Activated T-helper 1 cell treated with anti-CD3 and anti-CD28 coated beads, Interleukin-2, amount 50 U/mL, for 16 hours (primary cell): ENCODE measurements at places on chromosomes 2 and 18.

GRCh38 chr2:185640588-185640987, 98.0 kb upstream of the FSIP2 start:
- no peak for DNase-seq

DNA sequence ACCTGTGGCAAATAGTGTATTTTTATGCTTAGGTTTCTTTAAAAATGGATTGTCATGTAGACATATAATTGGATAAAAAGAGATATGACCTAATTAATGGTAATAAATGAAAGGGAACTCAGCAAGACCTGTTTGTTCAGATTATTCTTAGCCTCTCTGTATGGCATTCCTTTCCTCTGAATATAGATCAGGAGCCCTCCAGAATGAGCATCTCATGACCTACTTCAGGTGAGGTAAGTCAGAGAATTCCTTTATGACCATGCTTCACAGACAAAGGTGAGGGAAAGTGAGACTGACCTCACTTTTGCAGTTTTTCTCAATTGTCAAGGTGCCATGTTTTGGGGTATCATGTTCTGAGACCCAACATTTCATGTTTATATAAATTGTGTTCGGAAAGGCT, 1744.3 kb upstream of the PIK3C3 start:
- no peak for DNase-seq

DNA sequence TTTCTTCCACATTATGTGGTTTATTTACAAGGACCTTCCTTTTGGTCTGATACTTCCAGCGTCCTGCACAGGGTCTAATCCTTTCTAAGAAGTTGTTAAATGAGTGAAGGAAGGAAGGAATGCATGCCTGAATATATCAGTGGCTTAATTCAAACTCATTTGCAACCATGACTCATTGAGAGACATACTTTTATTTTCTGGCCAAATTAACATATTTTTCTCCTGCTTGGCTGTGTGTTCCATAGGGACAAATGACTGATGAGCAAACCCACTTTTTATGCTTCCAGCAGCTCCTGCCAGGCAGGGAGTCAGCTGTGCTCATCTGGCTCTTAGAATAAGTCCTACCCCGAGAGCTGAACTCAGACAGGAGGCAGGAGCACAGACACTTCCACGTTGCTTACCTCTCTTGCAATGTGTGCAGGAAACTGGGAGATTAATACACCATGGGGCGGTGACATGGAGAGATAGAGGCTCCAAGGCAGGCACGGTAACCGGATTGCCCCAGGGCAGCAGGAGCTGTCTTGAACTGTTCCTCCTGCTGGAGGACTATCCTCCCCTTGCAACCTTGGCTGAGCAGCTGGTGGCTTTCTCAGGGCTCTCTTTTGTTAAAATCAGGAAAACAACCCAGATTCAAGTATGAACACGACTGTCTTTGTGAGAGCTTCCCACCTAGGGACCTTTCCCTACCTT, 667.5 kb upstream of the HS6ST1 start:
- DNase-seq, result no peak

DNA sequence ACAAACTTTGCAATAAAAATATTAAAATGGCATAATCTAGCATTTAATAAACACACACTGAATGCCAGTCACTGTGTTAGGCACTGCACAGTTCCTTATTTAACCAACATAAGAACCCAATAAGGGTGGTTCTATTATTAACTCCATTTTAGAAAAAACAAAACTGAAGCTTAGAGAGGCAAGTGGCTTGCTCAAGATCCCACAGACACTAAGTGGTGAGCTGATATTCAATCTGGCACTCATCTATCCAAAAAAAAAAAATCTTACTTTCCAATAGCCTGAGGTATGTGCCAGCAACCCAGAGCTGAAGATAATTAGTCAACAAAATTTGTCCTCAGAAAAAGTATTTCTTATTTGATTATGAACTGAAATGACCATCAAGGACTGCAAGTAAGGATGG, 799 bp downstream of the CYTIP start:
- no peak for DNase-seq

GRCh38 chr18:69948919-69949537, 1.4 kb upstream of the CD226 start:
- no peak for DNase-seq

DNA sequence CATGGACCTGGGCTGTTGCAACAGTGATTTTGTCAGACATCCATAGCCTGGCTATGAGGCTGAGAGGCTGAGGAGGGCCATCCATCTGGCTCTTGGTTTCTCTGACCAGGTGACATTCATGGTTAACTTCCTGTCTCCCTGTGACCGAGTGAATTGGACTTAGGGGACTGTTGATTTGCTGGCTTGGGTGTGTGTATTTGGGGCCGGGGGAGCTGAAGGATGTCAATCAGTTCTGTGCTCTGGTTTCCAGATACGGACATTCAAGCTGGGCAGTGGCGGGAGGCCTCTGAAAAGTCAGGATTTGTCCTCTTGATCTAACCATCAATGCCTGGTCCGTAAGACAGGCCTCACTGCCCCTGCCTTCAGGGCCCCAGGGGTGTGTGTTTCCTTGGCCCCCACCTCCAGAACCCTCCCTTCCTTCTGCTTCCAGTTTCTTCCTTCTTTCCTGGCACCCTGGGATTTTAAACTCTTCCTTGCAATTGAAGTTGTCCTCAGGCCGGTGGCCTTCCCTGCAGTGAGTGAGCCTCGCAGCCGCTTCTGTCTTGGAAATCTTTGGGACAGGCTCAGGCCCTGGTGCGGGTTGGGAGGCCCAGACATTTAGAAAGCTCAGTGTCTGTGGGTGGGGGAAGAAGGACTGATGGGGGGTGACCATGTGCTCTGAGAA, 54.7 kb upstream of the HAAO start:
- no peak for DNase-seq

DNA sequence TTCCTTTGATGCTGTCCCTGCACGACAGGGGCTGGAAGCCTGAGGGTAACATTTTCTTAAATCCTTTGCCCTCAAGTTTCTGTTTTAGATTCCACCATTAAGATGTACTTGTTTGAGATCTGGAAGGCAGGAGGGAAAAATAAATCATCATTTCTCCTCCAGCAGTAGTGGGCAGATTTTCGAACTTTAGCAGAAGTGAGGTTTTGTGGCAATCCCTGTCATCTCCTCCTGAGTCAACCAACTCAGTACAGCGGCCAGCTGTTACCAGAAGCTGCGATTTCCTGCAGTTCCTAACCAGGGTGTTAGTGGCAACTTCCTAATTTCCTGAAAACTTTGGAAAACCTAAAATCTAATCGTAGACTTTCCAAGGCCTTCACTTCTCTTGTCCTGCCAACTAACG, 517.2 kb upstream of the ACVR2A start:
- no peak for DNase-seq

DNA sequence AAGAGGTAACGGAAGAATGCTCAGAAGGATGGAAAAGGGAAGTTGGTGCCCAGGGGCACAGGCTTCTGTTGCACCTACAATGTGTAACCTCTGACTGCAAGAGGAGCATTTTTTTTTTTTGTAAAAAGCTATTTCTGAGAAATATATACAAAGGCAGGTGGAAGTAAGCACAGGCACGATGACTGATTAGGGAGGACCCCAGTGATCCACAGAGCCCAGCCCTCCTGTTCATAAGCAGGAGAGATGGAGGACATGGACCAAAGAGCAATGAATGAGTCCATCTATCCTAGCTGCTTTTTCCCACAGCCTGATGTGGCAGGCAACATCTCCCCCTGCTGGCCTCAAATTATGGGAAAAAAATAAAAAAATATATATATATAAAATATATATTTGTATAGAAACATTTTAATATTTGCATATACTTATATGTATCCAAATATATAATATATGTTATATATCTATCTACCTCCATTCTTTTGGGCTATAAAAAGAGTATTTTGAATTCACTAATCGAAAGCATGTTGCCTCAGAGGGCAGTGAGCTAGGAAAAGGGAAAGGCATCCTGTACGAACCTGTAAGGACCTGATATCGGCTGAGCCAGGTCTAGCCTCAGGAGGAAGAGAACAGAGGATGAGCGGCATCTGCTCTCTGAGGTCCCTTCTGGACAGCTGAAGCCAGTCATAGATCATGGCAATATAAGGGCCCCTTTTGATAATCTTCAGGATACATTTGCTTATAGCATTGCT, 166.0 kb upstream of the STK17B start:
- no peak for DNase-seq

DNA sequence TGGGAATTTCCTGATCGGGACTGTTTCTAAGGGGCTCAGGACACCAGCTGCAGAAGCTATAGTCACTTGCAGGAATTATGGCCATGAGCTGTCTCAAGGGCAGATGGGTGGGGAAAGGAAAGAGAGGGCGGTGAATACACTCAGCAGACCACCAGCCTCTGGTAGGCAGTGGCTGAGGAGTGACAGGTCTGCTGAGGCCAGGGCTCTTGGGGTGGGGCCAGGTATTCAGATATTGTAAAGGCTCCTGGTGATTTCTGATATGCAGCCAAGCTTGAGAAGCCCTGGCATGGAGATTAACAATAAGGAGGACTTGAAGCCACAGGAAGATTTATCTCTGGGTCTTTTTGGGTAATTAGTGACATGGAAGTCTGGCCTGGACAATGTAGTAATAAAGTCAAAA, 145.3 kb upstream of the AQP4 start:
- DNase-seq, result no peak

DNA sequence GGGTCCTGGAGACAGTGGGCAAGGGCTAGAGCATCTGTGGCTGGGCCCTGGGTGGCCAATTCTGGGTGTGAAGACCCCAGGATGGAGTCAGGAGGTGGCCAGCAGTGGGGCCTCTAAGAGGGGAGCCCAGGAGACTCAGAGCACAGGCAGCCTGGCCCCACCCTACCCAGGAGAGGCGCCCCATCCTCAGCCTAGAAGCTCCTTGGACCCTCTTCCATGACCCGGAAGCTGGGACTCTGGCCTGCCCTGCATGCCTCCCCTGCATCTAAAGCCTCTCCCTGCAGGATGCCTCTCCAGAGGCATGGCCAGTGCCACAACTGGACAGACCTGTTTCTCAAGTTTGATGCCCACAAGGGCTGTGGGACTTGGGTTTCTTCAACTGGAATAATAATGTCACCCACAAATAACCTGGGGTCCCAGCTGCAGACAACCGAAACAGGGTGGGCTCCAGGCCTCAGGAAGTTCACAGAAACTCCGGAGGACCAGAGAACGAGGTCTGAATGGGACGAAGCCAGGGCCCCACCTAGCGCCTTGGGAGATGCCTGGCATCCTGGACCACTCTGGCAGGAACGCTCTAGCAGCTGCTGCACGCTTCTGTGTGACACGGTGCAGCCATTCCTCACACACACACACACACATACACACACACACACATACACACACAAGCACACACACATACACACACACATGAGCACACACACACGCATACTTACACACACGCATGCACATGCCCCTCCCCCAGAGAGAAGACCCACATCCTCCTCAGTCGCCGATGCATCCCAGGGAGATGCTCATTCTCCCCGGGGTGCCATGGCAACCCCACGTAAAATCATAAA, 16.4 kb downstream of the KCNIP3 start:
- DNase-seq, result no peak

DNA sequence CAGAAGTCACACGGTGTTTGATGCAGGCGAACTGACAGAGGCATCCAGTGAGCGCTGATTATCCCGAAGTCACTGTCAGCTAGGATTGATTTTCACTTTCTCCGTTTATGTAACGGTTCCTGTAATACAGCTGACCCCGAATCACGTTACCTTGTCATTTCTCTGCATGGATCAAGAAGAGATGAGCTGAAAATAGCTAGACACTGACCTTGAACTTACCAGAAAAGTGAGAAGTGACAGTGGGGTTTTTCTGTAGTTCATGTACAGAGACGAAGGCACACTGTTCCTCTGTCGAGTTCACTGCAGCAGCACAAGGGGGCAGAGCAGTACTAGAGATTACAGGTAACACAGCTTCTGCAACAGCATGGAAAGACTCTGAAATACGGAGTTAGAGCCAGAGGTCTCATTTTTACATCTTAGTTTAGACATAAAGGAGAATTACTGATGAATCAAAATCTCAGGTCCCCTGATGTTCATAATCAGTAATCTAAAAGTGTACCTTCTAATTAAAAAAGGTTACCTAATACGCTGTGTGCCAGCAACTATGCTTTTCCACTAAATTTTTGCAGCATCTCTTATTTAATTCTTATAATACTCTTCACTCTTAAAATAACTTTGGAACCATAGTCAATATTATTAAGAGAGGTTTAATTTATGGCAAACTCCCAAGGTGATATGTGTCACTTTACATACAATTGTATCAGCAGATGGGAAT, 33.1 kb downstream of the ARHGAP15 start:
- DNase-seq, result peak; percentile 37

DNA sequence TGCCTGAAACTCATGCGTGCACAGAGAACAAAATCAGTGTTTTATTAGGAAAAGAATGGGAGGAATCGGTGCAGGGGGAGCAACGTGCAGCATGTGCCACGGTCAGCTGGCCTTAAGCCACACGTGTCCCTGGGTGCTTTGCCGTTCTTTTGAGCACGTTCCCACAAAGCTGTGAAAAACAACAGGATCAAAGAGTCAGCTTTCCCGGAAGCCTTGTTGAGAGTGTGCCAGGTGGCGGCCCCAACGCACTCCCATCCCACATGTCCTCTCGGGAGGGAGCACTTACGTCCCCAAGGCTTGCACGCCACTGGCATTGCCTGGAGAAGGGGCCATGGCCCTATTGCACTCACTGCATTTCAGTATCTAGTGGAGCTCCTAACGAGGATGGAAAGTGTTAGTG, 511.2 kb downstream of the EIPR1 start:
- no peak for DNase-seq

GRCh38 chr2:195535911-195536522, 121.0 kb upstream of the SLC39A10 start:
- peak; percentile 18 for DNase-seq

- no peak for DNase-seq
These were observed 175.7 kb upstream of the POU3F3 start for GRCh38 chr2:104678181-104678580.

- no peak for DNase-seq
These were observed 23.2 kb upstream of the CABYR start for GRCh38 chr18:24115628-24116027.

DNA sequence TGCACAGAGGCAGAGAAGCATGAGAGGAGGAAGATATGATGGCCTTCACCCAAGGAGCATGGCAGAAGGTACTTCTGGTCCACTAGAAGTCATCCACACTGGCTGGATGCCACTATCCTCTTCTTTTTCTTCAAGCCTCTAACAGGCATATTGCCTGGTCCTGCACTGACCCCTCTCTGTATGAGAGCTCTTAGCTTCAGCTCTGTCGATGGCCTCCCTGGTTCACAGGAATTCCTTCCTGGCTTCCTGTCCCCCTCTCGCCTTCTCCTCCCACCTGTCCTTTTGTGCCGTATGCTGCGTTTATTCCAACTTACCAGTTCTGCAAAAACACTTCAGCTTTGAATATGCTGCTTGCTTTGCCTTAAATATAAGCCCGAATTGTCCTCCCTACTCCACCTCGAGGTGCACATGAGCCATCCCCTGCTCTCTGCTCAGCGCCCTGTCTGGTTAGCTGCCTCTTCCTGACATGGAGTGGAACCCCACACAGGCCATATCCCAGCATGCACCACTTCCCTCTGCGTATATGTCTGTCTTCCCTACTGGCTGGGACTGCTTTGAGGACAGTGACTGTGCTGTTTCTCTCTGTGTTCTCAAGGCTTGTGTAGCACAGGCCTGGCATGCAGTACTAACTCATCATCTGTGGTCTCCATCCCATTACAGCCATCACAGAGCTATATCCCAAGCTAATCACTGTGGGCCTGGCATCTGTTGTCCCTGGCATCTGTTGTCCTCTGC, 474.9 kb downstream of the EIPR1 start:
- no peak for DNase-seq

- DNase-seq, result no peak
These were observed 404.8 kb downstream of the LNPK start for GRCh38 chr2:175597286-175597685.

GRCh38 chr2:212254339-212254738, 284.3 kb downstream of the ERBB4 start:
- DNase-seq, result no peak
